Fibroblast of skin of left biceps (primary cell): ENCODE measurements at places on chromosomes 7 and 10.

DNA sequence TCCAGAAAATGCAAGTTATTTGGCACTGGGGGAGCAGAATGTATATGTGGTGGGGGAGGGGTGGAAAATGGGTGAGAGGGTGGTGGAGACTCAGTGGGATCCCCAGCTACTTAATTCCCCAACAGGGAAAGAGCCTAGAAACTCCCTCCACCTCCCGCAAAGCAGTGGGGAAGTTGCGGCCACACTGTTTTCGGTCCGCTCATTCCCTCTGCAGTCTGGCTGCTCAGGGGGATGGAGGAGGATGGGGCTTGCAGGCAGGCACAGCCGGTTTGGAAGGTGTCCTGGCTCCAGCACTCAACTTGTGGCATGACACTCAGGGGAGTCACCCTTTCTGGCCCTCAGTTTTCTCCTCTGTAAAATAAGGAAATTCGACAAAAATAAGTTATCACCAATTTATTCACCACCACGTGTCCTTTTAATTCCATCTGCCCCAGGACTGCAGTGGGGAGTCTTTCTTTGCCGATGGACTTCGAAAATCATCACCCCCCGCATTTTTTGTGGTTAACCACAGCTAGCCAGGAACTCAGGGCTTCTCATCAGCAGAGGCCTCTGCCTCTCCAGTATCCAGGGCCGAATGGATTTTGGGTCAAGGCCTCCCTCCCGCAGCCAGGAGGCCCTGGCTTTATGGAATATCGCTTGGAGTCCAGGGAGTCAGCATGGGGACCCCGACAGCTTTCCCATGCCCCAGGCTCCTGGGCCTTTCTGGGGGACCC is 1.6 kb upstream of the HTRA1 start:
- no peak for DNase-seq

- DNase-seq = no peak
Observed at GRCh38 chr10:101762736-101763135, 13.2 kb downstream of the FGF8 start.

GRCh38 chr7:151880688-151881087 is 3.8 kb upstream of the PRKAG2 start:
- DNase-seq = no peak

DNA sequence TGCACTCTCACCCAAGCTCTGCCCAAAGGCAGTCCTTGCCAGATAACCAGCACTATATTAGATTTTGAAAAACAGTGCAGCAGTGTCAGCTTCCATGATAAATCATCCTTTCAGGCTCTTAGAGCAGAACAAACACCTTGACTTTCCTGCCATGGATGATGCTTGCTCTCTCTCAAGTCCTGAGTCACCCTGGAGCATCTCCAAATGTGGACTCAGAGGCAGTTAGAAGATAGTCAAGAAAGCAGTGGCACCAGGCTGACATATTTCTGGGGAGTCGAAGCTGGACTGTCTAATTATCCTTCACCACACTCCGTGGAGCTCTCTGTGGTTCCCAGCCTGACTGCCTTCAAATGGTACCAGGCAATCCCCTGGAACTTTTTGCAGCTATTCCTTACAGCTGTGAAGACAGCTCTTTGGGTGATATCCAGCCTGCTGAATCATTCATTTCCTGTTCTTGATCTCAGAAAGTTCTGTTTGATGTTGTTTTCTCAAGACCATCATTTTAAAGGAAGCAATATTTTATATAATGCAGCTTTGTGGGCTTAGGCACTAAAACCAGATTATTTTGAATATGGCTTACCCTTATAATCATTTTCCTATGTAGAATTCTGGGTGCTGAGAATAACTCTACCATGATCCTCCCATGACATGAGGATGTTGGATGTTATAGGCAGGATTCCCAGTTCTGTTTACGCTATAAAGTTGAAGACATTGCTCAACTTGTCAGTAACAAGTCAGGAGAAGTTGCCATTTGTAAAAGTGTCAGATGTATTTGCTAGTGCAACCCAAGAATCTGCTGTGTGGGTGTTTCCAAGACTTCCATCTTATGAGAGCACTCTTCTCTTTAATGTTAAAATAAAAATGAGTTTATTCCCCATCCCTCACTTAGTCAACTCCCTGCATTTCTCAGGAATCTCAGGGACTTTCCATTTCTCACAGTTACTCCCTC is 233.8 kb downstream of the C7orf25 start:
- DNase-seq = peak; percentile 97

DNA sequence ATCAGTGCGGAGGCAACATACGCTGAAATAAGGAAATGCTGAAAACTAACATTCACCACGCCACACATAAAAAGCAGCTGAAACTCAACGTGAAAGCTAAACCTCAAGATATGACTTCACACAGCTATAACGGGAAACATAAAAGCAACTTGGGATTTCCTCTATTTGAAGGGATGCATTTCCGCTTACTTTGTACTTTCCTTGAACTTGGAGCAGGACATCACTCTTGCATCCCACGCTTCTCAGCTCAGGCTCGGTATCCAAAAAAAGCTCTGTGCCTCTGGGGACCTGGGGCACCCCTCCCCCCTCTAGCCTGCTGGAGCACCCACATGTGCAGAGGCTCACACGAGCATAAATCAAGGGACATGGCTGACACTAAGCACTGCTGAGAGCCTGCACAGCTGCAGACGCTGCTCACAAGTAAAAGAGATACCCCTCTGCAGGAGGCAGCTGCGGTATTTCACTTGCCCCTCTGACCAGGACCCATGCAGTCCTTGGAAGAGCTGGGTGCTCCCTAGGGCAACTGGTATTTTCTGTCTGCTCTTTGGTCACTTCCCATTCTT is 34.2 kb downstream of the PARD3 start:
- DNase-seq = peak; percentile 20

DNA sequence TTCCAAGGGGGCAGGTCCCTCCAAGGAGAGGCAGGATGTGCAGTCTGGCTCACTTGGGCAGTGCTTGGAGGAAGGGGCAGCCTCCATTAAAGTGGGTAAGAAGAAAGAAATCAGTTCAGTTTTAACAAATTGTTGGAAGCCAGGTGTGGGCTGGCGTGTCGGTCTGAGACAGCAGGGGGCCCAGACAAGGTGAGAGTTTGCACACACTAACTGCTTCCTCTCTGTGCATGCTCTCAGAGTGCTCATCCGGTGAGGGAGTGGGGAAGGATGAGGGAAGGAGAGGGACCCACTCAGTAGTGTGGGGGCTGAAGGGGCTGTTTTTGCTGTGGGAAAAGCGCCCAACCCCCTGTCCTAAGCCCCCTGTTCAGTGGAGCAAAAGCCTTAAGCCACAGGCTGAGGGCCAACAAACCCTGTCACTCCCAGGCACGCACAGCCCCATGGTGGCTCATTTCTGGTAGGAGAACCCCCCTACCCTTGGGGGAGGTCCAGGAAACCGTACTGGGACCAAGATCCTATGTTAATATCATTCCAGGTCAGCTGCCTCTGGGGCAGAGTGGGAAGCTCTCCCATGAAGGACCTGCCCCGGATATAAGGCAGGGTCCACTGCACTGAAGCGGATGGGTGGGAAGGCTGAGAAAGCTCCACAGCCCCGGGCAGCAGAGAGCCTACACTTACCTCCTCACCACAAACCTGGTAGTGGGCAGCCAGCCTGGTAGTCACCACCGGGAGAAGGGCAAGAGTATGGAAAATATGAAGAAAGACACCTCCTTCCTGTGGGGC is 5.1 kb upstream of the PCBD1 start:
- DNase-seq = no peak

DNA sequence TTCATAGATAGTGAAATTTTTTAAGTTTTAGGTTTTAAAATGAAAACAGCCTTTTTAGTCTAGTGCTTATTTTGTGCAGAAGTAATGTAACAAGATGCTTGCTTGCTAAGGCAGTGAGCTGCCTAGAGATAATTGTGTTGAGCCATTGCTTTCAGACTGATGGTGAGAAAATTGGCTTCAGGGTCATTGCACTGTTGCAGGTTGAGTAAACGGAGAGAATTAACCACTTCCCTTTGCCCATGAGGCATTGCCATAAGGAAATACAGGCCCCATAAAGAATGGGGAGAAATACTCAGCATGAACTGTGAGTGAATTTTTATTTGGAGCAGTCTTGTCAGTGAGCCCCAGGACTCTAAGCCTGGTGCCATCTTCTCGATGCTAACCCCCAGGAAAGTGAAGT is 140.5 kb downstream of the LRRC4 start:
- no peak for DNase-seq

DNA sequence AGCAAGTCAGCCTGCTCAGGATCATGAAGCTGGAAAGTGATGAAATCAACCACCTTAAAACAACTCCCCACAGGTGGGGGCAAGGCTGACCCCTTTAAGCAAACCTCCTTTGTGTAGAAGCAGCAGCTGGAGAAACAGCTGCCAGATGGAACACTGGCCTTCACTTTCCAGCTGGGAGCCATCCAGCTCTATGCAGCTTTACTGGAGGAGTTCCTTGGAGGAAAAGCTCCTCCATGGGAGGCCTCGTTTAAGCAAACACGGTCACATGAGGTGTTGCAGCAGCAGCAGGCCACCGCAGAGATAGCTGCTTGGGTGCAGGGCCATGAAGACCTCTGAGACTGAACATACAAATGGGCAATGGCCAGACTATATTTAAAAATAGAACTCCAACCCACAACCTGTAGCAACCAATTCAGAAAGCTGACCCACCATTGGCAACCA is 13.0 kb upstream of the DLG5 start:
- no peak for DNase-seq
